ENCODE measurements at places on chromosomes 2 and 18.

DNA sequence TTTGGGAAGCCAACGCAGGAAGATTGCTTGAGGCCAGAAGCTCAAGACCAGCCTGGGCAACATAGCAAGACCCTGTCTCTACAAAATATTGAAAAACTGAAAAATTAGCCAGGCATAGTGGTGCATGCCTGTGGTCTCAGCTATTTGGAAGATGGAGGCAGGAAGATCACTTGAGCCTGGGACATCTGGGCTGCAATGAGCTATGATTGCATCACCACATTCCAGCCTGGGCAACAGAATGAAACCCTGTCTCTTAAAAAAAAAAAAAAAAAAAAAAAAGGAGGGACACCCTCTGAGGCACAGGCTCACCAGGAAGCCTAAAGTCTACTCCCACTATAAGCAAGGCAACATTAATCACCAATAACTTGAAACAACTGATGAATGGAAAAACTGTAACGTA lies 151.1 kb downstream of the CCDC148 start:
- no peak for DNase-seq

GRCh38 chr2:30239308-30239985 lies 8.1 kb downstream of the LBH start:
- DNase-seq: peak; percentile 71

DNA sequence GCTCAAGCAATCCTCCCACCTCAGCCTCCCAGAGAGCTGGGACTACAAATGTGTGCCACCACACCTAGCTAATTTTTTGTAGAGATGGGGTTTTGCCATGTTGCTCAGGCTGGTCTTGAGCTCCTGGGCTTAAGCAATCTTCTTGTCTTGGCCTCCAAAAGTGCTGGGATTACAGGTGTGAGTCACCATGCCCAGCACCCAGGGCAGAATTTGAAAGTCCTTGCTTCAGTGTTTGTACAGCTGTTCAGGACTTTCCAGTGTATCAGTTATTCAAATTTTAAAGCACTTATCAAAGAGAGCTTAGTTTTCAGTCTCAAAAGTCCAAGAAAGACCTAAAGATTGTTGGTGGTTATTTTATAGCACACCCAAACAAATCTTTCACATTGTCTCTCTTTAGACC lies 43.6 kb upstream of the VPS54 start:
- no peak for DNase-seq

GRCh38 chr2:101792208-101792607 lies 94.7 kb downstream of the MAP4K4 start:
- no peak for DNase-seq

- no peak for DNase-seq
Observed at GRCh38 chr18:8468191-8468590, 141.0 kb upstream of the RAB12 start.

DNA sequence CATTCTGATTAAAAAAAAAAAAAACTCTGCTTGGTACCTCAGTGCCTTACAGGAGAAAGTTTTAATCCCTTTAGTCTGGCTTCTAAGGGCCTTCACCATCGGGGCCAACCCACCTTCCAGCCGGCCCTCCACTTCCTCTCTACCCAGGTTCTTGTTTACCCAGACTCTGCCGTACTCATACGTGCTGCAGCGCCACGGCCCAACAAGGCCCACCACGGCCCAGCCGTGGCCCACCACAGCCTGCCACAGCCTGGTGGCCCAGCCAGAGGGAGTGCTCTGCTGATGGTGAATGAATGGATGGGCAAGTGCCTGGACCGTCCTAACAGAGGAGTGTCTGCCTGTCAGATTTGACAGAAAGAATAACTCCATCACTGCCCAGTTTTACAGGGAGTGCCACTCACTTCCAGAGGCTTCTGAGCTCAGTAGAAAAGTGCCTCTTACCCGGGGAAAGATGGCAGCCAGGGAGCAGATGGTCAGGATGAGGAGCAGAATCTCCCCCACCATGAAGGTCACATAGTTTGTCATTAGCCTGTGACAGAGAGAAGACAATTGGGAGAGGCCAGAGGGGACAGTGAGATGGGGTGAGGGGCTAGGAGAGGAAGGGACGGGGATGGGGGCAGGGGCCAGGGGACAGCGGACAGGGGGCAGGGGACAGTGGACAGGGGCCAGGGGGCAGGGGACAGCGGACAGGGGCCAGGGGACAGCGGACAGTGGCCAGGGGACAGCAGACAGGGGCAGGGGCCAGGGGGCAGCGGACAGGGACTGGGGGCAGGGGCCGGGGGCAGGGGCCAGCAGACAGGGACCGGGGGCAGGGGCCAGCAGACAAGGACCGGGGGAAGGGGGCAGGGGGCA lies 38.2 kb downstream of the CENPO start:
- DNase-seq: no peak

GRCh38 chr2:158487419-158487818 lies 30.7 kb downstream of the PKP4 start:
- no peak for DNase-seq

DNA sequence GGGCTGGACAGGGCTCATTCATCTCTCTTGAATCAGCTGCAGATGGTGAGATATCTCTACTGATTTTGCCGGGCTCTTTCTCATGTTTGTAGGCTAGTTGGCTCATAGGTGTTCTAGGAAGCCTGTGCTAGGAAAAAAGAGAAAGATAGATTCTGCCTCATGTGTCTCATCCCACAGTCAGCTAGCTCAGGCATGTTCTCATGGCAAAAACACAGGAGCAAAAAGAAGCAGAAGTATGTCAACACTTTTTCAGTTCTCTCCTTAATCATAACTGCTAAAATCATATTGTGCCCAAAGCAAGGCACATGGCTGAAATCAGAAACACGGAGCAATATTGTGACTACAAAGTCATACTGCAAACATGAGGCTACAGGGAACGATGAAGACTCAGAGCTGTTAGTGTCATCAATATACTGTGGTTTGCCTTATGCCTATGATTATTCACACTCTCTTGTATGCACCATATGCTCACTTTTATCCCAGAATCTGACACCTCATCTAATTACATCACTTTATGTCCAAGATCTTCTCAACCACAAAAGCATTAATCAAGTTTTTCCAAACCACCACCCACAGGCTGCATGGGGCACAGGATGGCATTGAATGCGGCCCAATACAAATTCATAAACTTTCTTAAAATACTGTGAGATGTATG lies 571.9 kb upstream of the CNTNAP5 start:
- DNase-seq: no peak

GRCh38 chr2:26683583-26683982 lies 8.9 kb upstream of the KCNK3 start:
- no peak for DNase-seq

- DNase-seq: no peak
Observed at GRCh38 chr2:68934021-68934420, 18.7 kb downstream of the GKN2 start.

- DNase-seq: peak; percentile 95
Observed at GRCh38 chr2:67397143-67397986, at the start of gene ETAA1. Gene ETAA1 (plus strand): TSS chr2:67397333. CDS start chr2:67397449, 116 bp downstream.

- DNase-seq: no peak
Observed at GRCh38 chr2:54613794-54614257, 109.6 kb upstream of the EML6 start.

- no peak for DNase-seq
Observed at GRCh38 chr2:98921062-98921461, 15.0 kb downstream of the CRACDL start.

DNA sequence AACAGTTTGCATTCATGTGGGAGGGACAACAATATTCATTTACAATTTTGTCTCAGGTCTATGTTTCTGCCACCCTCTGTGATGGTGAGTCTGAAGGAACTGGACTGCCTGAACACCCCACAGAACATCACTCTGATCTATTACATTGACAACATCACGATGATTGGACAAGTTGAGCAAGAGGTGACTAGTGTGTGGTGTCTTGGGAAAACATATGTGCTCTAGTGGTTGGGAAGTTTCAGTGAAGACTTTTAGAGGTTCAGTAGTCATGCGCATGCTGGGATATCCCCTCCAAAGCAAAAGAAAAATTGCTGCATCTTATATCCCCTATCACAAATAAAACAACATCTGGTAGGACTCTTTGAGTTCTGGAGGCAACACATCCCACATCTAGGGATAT lies 18.6 kb upstream of the CTLA4 start:
- DNase-seq: no peak

DNA sequence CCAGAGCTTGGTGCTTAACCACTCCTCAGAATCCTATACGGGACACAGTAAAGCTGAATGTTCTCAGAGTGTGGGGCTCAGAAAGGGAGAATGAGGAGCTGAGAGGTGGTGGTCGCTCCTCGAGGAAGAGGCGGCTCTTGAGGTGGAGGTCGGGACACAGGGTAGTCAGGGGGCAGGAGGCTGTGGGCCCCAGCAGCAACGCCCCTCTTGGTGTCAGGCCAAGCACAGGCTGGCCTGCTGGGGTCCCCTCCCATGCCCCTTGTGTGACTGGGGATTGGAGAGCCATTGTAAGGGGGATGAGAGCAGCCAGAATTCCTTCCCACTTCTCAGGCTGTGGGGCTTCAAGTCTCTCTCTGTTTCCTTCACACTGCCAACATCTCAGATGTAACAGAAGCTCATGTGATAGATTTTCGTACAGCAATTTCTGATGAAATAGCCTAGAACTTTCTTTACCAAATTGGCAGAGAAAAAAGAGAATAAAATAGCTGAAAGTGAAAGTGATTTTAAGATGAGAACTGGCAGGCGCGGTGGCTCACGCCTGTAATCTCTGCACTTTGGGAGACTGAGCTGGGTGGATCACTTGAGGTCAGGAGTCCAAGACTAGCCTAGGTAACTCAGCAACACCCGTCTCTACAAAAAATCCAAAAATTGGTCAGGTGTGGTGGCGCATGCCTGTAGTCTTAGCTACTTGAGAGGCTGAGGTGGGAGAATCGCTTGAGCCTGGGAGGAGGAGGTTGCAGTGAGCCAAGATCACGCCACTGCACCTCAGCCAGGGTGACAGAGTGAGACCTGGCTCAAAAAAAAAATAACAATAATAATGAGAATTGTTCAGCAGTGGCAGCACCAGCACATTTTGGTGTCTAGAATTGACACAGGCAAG lies 61.1 kb upstream of the RPL31 start:
- no peak for DNase-seq

DNA sequence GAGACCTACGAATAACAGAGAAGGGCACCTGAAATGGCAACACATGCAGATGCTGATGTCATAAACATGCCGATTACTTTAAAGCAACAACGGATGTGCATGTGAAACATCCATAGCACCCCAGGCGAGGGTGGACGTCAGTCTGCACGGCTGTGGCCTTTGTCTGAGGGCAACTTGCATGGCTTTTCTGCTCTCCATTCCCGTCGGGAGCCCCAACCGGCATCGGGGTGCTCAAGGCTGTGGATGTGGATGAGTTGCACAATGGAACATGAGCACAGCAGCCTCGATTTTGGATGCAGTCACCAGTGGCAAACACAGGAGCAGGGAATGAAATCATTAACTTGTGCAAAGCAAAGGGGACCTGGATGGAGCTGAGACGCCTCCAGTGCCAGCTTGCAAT lies 298.2 kb upstream of the SALL3 start:
- no peak for DNase-seq

DNA sequence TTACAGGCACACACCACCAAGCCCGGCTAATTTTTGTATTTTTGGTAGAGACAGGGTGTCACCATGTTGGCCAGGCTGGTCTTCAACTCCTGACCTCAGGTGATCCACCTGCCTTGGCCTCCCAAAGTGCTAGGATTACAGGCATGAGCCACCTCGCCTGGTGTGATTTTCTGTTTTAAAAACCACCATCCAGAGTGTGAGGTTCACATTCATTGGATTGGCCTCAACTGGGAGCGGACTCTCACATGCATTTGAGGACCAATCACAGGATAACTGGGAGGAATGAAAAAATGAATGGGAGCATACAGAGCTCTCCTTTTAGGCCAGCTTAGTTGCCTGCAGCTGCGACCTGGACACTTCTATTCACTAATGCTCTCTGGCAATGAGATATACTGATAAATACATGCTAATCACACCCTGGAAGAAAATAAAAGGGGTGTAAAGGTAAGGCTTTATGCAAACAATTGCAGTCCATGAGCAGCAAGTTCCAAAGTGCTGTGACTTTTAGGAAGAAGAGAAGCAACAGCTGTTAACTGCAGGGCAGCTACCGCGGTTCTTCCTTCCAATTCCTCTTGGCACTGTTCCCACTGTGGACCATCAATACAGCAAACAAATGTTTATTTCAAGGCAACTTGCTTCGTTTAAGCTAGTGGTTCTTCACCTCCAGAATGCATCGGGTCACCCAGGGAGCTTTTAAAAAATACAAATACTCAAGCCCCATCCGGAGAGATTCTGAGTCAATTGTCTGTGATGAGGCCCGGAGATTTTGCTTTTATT lies 49.5 kb upstream of the FZD5 start:
- DNase-seq: no peak

DNA sequence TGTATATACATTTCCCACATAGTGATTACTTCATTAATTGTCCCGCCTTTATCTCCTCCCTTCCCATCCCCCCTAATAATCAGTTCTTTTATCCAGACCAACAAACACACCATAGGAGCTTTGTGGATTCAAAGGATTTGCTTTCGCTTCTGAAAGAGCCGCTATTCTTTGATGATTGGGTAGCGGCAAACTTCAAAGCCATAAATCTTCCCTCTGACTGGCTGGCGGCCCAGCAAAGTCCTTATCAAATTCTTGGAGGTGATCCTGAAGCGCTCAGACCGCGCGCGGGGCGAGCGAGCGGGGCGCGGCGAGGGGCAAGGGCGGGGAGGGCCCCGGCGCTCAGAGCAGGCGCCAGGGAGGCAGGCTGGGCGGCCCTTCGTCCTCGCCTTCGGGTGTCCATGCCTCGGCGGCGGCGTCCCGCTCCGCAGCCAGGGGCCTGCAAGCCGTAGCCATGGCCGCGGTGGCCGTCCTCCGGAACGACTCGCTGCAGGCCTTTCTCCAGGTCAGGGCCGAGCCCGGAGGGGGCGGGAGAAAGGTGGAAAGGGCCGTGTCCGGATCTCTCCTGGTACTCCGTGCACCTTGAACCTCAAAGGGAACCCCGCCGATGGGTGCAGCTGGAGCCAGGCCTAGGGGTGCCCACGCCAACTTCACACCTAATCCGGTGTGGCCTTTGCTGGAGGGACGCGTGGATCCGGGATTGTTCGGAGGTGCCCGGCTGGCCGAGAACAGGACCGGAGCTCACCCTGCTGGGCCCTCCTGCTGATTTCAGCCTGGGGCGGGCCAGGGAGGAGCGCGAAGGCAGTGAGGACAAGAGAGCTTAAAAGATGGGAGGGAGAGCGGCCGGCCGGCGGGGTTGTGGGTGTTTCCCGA lies at the start of gene SP5:
TSS of gene SP5 (plus strand) at position 276 of the 870 bp plus-strand sequence. CDS start at position 452, 176 bp downstream.
- peak; percentile 19 for DNase-seq

DNA sequence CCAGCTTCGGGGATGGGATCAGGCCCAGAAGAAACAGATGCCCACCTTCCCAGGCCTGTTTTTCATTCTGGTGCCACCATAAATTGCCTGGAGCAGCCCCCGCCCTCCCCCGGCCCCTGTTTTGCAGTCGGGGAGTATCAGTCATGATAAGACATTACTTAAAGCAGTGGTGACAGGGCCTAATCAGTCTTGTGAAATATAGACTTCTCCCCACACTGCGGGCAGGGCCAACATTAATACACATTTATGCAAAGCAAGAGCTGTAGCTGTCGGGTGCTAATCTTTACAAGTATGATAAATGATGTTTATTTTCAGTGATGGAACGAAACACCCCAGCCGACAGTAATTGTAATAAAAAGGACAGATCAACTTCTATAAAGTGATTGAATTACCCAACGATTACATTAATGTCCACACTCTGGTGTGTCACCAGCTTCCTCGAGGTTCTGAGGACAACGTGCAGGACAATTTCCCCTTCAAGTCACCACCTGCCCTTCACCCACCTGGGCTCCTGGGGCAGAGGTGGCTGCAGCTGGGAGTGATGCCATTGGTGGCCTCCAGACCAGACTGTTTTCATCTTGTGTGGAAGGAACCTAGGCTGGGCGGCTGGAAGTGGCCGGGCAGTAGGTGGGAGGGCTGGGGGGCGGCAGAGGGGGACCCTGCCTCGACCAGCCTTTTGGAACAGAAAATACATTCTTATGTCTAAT lies 226.0 kb downstream of the TFCP2L1 start:
- no peak for DNase-seq

GRCh38 chr2:178550352-178550751 lies 70.1 kb downstream of the PLEKHA3 start:
- DNase-seq: no peak
